ENCODE measurements at places on chromosomes 7 and 10.

DNA sequence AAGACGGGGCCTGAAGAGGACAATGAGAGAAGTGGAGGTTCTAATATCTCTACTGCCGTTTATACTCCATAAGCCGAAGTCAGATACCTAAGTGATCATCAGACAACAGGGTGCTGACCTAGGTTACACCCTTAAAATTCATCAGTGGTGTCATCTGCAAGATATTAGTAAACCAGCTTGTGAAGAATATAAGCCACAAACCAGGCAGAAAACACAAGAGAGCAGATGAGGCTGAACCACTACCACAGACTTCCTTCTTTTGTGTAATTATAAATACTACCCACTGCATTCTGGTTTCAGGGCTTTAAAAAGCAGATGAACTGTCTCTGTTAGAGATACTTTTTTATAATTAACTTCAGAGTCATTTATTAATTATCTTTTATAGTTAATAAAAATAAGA is 69.0 kb upstream of the LRRC17 start:
- DNase-seq, result no peak

- DNase-seq, result no peak
Observed at GRCh38 chr7:50446542-50446960, 3.6 kb downstream of the FIGNL1 start.

DNA sequence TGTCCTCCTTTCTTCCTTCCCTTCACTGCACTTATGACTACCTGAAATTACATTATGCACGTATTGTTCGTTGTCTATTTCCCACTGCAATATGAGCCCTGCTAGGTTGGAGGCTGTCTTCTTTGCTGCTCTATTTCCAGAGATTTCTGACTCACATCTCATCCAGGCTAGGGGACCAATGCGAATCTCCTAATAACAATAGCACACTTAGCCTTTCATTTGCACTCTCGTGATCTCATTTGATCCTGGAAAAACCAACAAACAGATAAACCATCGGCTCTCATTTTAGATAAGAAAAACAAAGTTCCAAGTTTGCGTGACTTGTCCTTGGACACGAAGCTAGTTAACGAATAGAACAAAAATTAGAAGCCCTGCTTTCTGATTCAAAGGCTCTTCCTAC is 1.4 kb downstream of the ZNF438 start:
- DNase-seq, result no peak

DNA sequence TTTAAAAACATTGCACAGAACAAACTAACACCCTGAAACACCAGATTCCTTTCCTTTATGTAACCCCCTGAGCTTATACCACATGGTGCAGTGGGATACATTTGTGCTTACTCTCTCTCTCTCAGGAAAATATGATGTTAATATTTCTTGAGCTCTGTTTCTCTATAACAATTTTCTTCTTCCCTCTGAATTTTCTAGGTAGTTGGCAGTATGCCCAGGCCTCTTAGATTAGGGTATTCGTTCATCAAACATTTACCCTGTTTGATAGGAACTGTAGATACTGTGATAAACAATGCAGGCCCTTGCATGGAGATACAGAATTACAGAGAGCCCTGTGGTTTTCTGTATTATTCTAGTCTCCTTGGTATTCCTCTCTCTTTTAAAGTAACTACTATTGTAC is 567.8 kb downstream of the IPMK start:
- DNase-seq, result no peak

DNA sequence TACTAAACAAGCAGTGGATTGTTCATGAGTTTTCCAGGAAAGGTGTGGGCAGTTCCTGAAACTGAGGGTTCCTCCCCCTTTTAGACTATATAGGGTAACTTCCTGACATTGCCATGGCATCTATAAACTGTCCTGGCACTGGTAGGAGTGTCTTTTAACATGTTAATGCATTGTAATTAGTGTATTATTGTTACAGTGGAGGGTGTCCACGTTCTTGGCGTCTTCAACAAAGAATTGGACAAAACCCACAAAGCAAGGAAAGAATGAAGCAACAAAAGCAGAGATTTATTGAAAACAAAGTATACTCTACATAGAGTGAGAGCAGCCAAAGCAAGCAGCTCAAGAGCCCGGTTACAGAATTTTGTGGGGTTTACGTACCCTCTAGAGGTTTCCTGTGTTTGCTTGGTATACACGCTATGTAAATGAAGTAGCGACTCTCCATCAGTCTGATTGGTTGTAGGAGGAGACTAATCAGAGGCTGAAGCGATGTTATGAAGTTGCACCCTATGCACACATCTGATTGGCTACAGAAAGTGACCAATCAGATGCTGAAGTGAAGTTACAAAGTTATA is 175.2 kb downstream of the NSUN6 start:
- no peak for DNase-seq

- peak; percentile 83 for DNase-seq
Observed at GRCh38 chr10:48981310-48981907, 41.8 kb upstream of the LRRC18 start.

GRCh38 chr7:43649755-43650274 is 66.9 kb downstream of the STK17A start:
- peak; percentile 84 for DNase-seq

- peak; percentile 94 for DNase-seq
Observed at GRCh38 chr7:56063882-56064625, at the start of gene SUMF2. SUMF2 (plus strand) TSS chr7:56064286; CDS start chr7:56064312, 26 bp downstream.

DNA sequence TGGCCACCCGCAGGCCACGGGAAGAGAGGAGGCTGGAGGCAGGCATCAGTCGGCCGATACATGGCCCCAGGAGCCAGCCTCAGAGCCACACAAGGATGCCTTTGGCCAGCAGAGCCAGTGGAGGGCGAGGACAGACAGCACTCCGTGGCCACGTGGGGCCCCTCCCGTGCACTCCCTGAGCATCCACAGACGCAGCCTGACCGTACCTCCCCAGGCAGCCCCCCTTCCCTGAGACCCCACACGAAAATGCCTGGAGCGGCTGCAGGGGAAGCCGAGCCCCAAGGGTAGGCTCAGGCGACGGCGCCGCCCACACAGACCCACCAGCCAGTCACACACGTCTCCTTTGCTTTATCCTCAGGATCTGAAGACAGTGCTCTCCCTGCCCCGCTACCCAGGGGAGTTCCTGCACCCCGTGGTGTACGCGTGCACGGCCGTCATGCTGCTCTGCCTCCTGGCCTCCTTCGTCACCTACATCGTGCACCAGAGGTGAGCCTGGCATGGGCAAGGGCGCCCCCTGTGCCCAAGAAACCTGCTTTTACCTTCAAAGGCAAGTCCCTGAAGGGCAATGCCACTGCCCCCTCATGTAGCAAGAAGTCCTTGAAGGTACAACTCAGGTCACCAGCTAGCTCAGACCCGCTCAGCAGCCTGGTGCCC is 9.0 kb downstream of the ADGRA1 start:
- DNase-seq, result no peak

DNA sequence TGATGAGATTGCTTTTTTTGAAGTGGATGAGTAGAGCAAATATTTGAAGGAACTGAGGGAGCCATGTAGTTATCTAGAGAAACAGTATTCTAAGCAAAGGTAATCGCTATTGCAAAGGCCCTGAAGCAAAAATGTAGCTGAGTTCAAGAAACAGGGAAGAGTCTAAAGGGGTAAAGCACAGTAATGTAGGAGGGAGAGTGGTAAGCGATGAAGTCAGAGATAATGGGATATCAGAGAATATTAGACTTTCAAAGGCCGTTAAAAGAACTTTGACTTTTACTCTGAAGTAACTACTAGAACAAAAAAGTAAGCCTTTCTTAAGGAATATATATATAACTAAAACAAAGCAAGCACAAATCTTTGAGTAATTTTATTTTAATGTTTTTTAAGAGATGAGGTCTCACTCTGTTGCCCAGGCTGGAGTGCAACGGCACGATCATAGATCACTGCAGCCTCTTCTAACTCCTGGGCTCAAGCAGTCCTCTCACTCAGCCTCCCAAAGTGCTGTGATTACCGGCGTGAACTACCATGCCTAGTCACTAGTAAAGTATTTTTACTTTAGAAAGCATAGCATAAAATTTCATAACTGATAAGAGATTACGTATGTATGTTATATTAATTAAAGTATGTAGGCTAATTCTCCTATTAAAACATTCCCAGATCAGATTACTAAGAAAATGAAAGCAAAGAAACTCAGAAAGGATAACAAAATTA is 61.7 kb upstream of the OIT3 start:
- DNase-seq, result no peak
